ENCODE measurements at places on chromosomes 7 and 10.

DNA sequence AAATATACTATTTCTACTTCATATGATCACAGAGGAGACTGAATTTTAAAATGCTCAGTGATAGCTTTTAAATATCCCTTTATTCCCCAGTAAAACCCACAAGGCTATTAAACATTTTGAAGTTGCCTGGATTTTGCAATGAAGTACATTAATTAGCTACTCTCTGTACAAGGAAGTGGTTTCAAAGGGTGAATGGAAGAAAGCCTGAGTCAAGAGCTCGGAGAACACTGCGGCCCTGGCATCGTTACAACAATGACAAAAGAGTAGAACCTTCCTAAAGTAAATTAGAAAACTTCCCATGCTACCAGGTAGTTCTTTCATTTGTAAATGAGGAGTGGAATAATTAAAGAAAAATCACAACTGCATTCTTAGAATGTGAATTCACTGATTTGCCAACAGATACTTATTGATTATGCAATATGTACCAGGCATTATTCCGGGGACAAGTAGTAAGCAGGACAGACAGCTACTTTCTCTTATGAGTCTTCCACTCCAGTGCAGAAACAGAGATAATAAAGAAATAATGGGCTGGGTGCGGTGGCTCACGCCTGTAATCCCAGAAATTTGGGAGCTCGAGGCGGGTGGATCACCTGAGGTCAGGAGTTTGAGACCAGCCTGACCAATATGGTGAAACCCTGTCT, 63.0 kb downstream of the ZNF22 start:
- DNase-seq = no peak

DNA sequence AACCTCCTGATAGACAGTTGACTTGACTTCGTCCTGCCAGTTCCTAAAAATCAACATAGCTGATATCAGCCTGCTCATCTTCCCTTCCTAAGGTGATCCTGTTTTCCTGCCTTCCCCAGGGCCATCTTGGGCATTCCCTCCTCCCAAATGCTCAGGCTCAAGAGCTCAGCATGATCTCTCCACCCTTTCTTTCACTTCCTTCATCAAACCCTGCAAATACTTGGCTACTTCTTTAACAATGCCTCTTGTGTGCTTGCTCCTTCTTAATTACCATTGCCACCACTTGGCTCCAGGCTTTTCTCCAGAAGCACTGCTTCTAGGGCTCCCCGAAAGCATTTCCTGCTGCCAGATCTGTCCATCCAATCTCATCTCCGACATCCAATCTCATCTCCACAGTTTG, 7.3 kb downstream of the FSCN3 start:
- DNase-seq = no peak

- no peak for DNase-seq
These were observed 248.8 kb downstream of the CELF2 start for GRCh38 chr10:11266426-11266825.

GRCh38 chr10:102106998-102107397, 13.2 kb downstream of the LDB1 start:
- no peak for DNase-seq

- peak; percentile 79 for DNase-seq
These were observed 36.6 kb downstream of the SRPK2 start for GRCh38 chr7:105352018-105352612.
